Dermis blood vessel endothelial cell (primary cell): ENCODE measurements at places on chromosomes 6 and 20. TPM values are rescaled to one million over a fixed set of nuclear protein-coding genes. Genes with fewer than 3 reads are reported as not detected.

The WASF1 gene
- 11.4 and 22.0 TPM in 2 replicates for total RNA-seq

The SNAP25 gene
- total RNA-seq, result 0.05 TPM in 1 of 2 replicates, not detected in the other

The TDRD6 gene
- 0.05 and 0.17 TPM in 2 replicates for total RNA-seq

The ZSCAN16 gene
- 13.5 and 19.1 TPM in 2 replicates for total RNA-seq

The GPLD1 gene
- total RNA-seq, result 0.05 and 0.17 TPM in 2 replicates

The TAAR2 gene
- not detected in 2 replicates for total RNA-seq

The PLN gene
- not detected in 2 replicates for total RNA-seq

The SAMD3 gene
- total RNA-seq, result not detected in 2 replicates

The LCA5 gene
- total RNA-seq, result 4.6 and 4.9 TPM in 2 replicates

The WFDC12 gene
- not detected in 2 replicates for total RNA-seq

The DSP gene
- 53.1 and 95.4 TPM in 2 replicates for total RNA-seq

The PAX1 gene
- not detected in 2 replicates for total RNA-seq

The SLC4A11 gene
- total RNA-seq, result 7.5 and 14.9 TPM in 2 replicates

The OXT gene
- not detected in 2 replicates for total RNA-seq

The USP49 gene
- total RNA-seq, result 2.9 and 3.1 TPM in 2 replicates

The SGK2 gene
- total RNA-seq, result 0.23 and 0.34 TPM in 2 replicates
